ENCODE measurements at places on chromosomes 7 and 10. TPM values are rescaled to one million over a fixed set of nuclear protein-coding genes. Genes with fewer than 3 reads are reported as not detected.
A peak's percentile ranks its signal among the peaks of the same experiment; 100 is the strongest.

- no peak for DNase-seq
These were observed 1.3 kb upstream of the UNC5B start for GRCh38 chr10:71211053-71211452.

The ZNF22 gene
- 21.6 TPM for total RNA-seq

GRCh38 chr10:61795551-61795950, 105.9 kb upstream of the ARID5B start:
- no peak for DNase-seq

GRCh38 chr7:33076737-33077136, 14.2 kb upstream of the NT5C3A start:
- peak; percentile 29 for DNase-seq

The HDAC9 gene
- total RNA-seq: 84.5 TPM

DNA sequence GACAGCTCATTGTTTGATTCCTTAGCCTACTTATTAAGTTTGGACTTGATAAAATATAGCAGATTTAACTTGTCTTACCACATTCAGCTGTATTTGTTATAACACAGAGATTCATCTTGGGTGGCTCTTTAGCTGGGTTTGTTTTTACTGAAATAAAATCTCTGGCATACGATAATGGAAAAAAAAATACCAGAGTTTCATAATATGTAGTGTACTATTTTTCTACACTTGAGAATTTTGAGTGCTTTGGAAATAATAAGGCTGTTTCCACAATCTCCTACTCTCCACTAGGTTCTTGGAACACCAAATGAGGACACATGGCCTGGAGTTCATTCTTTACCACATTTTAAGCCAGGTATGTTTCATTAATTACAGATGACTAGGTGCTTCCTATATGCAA, 218.6 kb upstream of the FZD1 start:
- DNase-seq: no peak

The GIMAP6 gene
- 0.34 TPM for total RNA-seq

DNA sequence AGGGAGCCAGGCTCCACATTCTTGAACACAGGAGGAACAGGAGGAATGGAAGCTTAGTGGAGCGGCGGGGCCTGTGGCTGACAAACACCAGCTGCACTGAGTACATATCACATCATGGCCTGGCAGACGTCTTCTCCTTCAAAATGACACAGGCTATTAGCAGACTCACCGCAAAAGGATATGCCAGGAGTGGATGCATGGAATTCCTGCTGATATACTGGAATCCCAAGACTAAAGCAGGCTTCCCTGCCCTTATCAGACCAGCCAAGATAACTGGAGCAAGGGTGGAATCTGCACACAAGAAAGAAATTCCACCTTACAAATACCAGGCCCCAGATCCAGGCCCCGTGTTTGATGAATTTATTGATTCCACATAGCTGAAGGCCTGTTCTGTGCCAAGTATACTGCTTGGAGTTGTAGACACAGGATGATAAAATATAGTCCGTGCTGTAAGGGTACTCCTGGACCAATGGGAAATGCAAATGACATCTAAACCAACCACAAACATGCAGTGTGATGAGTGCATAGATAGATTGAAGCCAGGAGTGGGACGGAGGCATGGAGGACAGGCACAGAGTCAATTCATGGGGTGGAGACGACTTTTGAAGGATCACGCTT, 480.5 kb upstream of the ZMIZ1 start:
- DNase-seq: no peak

- peak; percentile 96 for DNase-seq
These were observed 18.0 kb downstream of the MACC1 start for GRCh38 chr7:20199015-20199737.

The CHN2 gene
- total RNA-seq: 3.6 TPM

DNA sequence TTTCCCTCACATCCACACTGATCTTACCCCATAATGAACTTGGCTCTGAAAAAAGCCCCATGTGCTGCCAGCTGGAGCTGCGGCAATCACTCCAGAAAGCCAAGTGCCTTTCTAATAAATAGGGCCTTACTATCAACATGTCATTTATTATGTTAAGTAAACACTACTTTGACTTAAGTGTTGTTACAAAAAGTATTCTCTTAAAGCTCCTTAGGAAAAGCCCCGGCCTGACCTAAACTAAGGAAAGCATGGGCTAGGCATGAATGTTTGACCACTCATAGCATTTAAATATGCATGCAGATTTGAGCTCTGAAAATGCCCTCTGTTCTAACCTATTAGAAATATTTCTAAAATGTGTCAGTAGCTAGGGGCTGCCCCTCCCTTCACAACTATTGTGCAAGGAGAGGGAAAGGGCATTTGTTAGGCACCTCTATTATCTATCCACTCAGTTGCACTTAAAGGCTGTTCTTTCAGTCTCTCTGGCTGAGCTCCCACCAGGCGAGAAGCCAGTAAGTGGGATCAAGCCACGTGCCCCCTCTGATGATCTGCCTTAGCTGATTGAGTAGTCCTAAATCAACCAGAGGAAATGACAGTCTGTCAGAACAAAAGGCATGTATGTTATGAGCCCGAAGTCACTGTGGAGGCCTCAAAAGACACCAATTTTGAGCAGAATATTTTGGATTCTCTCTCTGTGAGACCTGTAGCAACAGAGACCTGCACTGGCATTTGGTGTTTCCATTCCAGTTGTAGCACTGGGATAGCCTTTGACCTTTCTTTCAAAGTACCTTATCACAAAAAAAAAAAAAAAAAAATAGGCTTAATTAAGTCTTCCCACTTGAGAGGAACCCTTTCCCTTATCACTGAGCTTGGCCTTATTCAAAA, 77.1 kb downstream of the ITGB8 start:
- no peak for DNase-seq

GRCh38 chr10:132974249-132974796, 32.0 kb upstream of the CFAP46 start:
- DNase-seq: no peak

The CHAT gene
- total RNA-seq: not detected

DNA sequence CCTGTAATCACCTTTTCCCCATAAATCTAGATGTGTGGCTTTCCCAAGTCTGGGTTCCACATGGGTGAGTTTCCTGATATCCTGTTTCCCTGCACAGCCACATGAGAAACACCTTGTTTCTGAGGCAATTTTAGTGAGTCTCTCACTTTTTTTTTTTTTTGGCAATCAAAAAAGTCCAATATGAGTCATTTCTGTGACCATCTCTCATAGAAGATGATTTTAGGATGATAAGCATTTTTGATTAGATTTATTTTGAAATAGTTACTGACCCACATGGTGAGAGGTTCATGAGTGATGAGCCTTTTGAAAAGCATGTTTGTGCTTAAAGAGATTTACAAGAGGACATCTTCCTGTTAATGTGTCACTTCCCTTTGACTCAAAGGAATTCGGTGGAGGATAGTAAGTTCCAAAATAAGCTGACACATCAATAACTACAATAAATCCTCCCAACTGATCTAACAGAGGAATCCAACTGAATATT, 464.0 kb downstream of the INHBA start:
- DNase-seq: no peak

- no peak for DNase-seq
These were observed 16.2 kb downstream of the INTS1 start for GRCh38 chr7:1488016-1488415.

The SEPTIN7 gene
- total RNA-seq: 175 TPM

GRCh38 chr7:149023662-149024061, 4.6 kb downstream of the PDIA4 start:
- no peak for DNase-seq

GRCh38 chr7:66739477-66739876, 1.1 kb upstream of the RABGEF1 start:
- no peak for DNase-seq

The TES gene
- total RNA-seq: 269 TPM

DNA sequence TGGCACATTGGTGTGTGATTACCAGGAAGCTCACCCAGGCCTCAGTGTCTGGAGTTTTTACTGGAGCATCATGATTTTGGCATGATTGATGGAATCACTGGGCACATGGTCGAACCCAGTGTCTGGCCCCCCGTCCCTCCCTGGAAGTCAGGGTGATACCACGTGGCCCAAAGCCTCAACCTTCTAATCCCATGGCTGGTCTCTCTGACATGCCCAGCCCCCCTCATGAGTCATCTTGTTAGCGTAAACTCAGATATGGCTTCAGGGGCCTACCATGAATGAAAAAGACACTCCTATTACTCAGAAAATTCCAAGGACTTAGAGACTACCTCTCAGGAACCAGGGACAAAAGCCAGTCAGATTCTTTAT, 109.3 kb downstream of the GRK5 start:
- no peak for DNase-seq

DNA sequence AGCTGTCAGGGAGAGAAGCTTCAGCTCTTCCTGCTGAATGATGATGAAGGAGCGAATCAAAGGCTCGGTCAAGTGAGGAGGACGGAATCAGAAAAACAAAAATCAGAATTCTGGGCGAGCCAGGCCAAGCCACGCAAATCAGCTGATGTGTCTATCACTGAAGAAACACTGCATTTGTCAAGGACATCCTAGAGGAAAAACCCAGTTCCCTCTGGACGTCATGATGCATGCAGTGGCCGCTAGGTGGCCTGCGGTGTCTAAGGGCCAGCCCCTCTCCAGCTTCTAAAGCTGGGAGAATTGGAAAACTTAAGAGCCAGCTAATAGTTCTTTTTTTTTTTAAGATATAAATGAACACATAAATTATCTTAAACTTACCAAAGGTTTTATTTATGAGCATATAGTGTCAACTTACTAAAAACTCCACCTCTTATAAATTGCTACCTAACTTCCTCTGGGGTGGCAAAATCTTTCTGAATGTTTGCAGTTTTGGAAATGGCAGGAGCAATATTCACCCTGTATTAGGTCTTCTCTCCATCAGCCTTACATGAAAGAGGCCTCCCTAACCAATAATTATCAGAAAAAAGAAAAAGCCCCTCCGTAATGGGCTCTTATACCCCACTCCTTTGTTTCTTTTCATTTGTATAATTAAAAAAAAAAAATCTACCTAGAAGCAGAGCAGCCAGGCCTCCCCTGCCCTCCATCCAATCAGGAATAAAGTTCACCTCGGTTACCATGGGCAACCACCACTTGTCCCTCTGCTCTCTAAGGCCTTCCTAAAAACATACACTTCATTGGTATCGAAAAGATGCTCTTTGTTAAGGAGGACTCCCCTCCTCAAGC, 186.8 kb downstream of the USP6NL start:
- no peak for DNase-seq

DNA sequence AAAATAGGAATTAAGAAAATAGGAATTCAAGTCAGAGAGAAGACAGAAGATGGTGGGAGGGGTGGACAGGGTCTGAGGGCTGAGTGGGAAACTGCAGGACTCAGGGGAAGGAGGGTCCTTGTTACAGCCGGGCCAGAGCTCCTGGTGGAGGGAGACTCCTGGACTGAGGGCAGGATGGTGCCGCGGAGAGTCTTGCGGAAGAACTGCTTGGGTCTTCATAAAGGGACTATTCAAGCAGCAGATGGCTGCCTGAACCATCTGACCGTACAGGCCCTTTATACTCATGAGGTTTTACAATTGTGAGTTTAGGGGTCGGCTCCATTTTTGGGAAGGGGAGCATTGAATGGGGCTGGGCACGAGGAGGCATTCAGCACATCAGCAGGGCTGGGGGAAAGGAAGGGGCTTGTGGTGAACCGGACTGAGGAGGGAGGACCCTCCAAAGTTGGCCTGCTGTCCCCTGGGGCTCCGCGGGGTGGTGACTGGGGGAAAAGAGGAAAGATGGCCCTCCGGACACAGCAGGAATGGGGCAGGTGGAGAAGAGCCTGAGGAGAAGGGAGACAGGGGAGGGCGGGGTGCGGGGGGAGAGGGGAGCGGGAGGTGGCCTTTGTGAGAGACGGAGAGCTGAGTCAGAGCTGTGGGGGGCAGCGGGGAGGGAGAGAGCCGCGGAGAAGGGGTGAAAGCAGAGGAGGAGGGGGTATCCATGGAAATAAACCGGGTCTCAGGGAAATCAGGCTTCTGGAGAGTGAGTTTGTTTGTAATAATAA, 1.5 kb downstream of the FAM131B start:
- DNase-seq: no peak

The OGDHL gene
- total RNA-seq: 1.7 TPM

- DNase-seq: no peak
These were observed 503.8 kb upstream of the CELF2 start for GRCh38 chr10:10513898-10514297.

The VCL gene
- 148 TPM for total RNA-seq

The HERC4 gene
- 28.5 TPM for total RNA-seq

- DNase-seq: no peak
These were observed 16.5 kb upstream of the SKAP2 start for GRCh38 chr7:26880852-26881251.

DNA sequence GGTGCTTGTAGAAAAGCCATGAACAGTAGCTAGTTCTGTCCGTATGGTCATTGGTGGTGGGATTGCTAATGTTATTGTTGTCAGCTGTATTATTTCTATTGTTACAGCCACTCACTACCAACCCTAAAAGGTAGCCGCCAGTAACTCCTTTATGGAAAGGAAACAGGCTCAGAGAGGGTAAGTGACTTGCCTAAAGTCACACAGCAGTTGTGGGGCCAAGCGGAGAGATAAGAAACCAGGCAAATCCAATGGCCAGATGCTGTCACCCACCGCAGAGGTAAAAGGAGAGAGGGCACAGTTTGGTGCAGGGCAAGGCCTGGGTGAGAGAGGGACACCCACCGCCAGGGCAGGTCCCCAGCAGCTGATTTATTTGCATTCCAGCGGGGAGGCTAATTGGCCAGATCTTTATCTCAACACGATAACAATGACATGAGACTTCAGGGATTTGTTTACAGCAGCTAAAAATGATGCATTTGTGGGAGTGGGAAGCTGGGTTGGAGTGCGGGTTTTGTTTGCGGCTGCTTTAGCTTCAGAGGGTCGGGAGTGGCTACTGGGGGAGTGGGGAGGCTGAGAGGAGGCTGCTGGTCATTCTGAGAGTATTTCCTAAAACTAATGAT, 8.6 kb upstream of the NKX2-3 start:
- no peak for DNase-seq

Measured in kidney epithelial cell (primary cell).